ENCODE measurements at places on chromosomes 2 and 18. TPM values are rescaled to one million over a fixed set of nuclear protein-coding genes. Genes with fewer than 3 reads are reported as not detected.

DNA sequence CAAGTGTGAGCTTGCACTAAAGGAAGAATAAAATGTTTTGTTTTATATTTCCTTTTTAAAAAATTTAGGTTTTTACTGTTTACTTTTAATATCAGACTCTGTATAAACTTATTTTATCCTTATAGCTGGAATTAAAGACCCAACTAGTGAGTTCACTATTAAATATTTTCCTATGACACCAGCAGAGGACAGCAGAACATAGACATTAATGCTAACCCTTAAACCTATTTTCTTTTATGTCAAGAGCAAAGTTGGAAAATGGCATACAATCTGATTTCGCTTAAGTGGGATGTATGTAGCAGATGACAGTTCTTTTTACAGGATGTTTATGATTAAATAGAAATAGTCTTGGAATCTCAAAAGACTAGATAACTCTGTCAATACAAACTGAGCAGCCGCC, 188.2 kb upstream of the XIRP2 start:
- H3K27ac ChIP-seq: no peak overlapping the region
- H3K4me1 ChIP-seq: no peaks in the 10 kb centered on the region
- H3K4me3 ChIP-seq: no peak overlapping the region
- DNase-seq: no peak

DNA sequence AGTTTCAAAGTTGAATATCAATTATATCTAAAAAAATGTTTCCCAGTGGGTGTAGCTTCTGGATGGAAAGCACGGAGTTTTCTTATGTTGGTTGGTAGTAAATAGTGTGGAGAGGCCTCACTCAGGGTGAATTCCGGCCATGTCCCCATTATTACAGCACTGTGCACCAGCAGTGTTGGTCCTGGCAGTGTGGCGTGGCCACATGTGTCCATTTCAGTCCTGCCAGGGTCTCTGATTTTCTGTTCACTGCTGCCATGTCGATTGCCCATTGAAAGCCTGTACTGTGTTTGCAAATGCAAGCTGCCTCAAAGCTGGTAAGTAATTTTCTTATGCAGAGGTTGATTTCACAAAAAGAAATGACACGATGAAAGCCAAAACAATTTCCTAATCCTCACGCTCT, 386.2 kb downstream of the GALR1 start:
- no peak for DNase-seq
- no peak overlapping the region for H3K4me3 ChIP-seq
- H3K4me1 ChIP-seq: peaks cover 9% of the 10 kb centered on the region
- H3K27me3 ChIP-seq: no peaks in the 10 kb centered on the region
- no peak overlapping the region for H3K27ac ChIP-seq
- no peaks in the 10 kb centered on the region for H3K36me3 ChIP-seq

GRCh38 chr18:50734886-50735285, 84.9 kb downstream of the MRO start:
- no peaks in the 10 kb centered on the region for H3K4me1 ChIP-seq
- H3K27me3 ChIP-seq: no peaks in the 10 kb centered on the region
- H3K36me3 ChIP-seq: no peaks in the 10 kb centered on the region
- no peak overlapping the region for H3K27ac ChIP-seq

GRCh38 chr18:57223144-57223870, 76.4 kb downstream of the BOD1L2 start:
- no peak overlapping the region for H3K4me3 ChIP-seq
- H3K27me3 ChIP-seq: no peaks in the 10 kb centered on the region
- no peaks in the 10 kb centered on the region for H3K4me1 ChIP-seq
- no peak for DNase-seq

DNA sequence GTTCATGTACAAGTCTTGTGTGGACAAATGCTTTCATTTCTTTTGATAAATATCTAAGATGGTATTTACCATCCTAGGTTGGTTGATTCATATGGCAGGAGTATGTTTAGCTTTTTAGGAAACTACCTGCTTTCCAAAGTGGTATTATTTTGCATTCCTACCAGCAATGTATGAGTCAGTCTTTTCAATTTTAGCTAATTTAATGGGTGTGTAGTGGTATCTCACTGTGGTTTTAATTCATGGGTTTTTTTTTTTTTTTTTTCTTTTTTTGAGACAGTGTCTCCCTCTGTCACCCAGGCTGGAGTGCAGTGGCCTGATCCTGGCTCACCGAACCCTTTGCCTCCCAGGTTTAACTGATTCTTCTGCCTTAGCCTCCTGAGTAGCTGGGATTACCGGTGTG, 4.2 kb downstream of the ZNF512 start:
- no peak overlapping the region for H3K4me3 ChIP-seq
- H3K36me3 ChIP-seq: peaks cover 25% of the 10 kb centered on the region
- no peak overlapping the region for H3K27ac ChIP-seq

DNA sequence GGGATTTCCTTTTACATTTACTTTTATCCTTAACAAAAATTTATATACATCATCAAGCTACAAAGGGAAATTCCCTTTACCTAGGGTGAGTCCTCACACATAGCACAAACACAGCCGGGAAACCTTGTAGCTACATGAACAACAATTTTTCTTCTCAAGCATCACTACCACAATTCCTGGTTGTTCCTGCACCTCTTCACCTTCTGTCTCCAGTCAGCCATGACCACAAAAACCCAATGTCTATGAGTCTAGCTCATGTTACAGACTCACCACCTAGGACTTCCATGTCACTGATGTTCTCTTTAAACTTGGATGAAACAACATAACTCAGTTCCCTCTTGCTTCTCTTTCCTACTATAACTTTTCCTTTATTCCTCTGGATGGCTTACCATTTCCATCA, 460.4 kb downstream of the MBD2 start:
- 0 out of 2 replicates have a peak, but pooled peaks cover 2% of the 10 kb centered on the region for H3K4me1 ChIP-seq
- H3K36me3 ChIP-seq: no peaks in the 10 kb centered on the region
- no peaks in the 10 kb centered on the region for H3K27me3 ChIP-seq
- no peak overlapping the region for H3K4me3 ChIP-seq

- H3K4me3 ChIP-seq: no peak overlapping the region
- no peak overlapping the region for H3K27ac ChIP-seq
- H3K4me1 ChIP-seq: no peaks in the 10 kb centered on the region
- DNase-seq: no peak
- no peaks in the 10 kb centered on the region for H3K27me3 ChIP-seq
These were observed 521.9 kb downstream of the CCDC85A start for GRCh38 chr2:56705713-56706112.

GRCh38 chr2:165508927-165509326, 39.4 kb downstream of the CSRNP3 start:
- H3K4me1 ChIP-seq: no peaks in the 10 kb centered on the region
- H3K27ac ChIP-seq: no peak overlapping the region
- DNase-seq: no peak
- no peaks in the 10 kb centered on the region for H3K27me3 ChIP-seq
- no peak overlapping the region for H3K4me3 ChIP-seq

DNA sequence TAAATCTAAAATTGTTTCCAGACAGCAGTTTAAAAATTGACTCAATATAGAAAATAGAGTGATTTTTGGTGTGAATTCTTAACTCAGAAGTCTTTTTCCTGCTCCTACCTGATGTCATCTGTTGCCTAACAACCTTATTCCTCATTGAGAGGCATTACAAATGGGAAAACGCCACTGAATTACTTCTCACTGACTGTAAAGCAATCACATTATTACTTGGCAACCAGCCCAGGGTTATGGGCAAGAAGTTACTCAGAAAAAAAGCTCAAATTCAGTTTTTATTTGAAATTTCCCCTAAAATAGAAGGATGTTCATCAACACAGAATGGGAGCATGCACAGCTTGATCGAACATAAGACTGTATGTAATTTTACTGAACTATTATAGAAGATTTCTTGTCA, 201.8 kb upstream of the GULP1 start:
- no peaks in the 10 kb centered on the region for H3K36me3 ChIP-seq
- no peak overlapping the region for H3K4me3 ChIP-seq
- no peak for DNase-seq
- no peaks in the 10 kb centered on the region for H3K4me1 ChIP-seq

- H3K27ac ChIP-seq: no peak overlapping the region
- no peak overlapping the region for H3K4me3 ChIP-seq
- no peak for DNase-seq
- H3K27me3 ChIP-seq: no peaks in the 10 kb centered on the region
- H3K36me3 ChIP-seq: no peaks in the 10 kb centered on the region
These were observed 5.3 kb upstream of the ERICH2 start for GRCh38 chr2:170764880-170765261.

- no peak overlapping the region for H3K4me3 ChIP-seq
- no peaks in the 10 kb centered on the region for H3K27me3 ChIP-seq
- no peaks in the 10 kb centered on the region for H3K4me1 ChIP-seq
- DNase-seq: no peak
- H3K36me3 ChIP-seq: no peaks in the 10 kb centered on the region
These were observed 430 bp upstream of the CELF4 start for GRCh38 chr18:37565977-37566478.

GRCh38 chr2:64401529-64401880, 52.5 kb upstream of the LGALSL start:
- no peaks in the 10 kb centered on the region for H3K36me3 ChIP-seq
- H3K27ac ChIP-seq: no peak overlapping the region
- no peak overlapping the region for H3K4me3 ChIP-seq
- peaks cover 3% of the 10 kb centered on the region for H3K4me1 ChIP-seq
- no peaks in the 10 kb centered on the region for H3K27me3 ChIP-seq

DNA sequence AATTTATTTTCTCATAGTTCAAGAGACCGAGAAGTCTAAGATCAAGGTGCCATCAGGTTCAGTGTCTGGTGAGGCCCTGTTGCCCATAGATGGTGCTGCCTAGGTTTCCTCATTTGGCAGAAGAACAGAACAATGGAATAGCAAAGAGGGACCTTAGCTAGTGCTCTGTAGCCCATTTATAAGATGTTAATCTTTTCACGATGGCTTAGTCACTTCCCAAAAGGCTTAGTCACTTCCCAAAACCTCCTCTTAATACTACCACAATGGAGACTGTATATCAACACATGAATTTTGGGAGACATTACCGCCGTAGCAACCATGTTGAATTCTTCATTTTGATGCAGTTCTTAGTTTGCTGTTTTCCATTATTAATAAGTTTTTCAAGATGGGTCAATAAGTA, 246.3 kb upstream of the NRP2 start:
- H3K36me3 ChIP-seq: no peaks in the 10 kb centered on the region
- no peak overlapping the region for H3K4me3 ChIP-seq
- H3K27me3 ChIP-seq: no peaks in the 10 kb centered on the region
- peaks cover 15% of the 10 kb centered on the region for H3K4me1 ChIP-seq

DNA sequence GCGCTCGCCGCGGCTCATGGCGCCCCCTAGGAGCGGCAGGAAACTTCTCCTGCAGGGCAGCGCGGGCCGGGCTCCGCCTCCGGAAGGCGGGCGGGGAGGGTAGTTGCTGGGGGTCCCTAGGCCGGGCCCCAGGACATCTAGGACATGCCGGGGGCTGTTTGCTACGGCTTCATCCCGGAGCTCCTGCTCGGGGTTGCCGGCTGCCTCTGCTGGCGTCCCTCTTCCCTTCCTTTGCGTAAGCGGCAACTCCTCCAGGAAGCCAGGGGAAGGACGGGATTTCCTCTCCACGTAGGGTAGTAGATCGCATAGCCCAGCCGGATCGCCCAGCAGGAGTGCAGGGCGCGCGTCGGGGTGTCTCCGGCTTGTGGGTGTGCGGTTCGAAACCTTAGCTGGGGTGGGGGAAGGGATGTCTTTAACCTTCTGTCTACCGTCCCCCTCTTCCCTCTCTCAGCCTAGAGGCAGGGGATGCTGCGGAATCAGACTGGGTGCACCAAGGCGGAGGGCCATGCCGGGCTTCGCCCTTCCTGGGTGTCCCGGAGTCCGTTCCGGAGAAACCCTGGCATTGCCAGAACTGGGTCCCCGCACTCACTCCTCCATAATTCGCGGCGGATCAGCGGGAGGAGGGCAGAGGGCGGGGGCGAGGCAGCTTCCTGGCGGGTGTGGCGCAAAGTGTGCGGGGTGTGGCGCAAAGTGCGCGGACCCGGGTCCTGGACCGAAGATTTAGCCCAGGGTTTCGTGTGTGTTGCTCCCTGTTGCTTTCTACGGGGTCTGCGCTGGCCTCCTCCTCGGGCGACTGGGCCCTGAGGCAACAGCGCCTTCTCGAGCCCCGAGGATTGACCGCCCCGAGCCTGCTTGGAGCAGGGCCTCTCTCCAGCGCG, 12.2 kb upstream of the SKOR2 start:
- H3K4me3 ChIP-seq: no peak overlapping the region
- no peaks in the 10 kb centered on the region for H3K27me3 ChIP-seq
- no peaks in the 10 kb centered on the region for H3K4me1 ChIP-seq
- no peaks in the 10 kb centered on the region for H3K36me3 ChIP-seq
- H3K27ac ChIP-seq: no peak overlapping the region

- DNase-seq: no peak
- no peak overlapping the region for H3K27ac ChIP-seq
- H3K4me1 ChIP-seq: no peaks in the 10 kb centered on the region
- H3K4me3 ChIP-seq: no peak overlapping the region
These were observed 39.2 kb downstream of the SCN1A start for GRCh38 chr2:166088634-166089033.

RTP5 gene
- not detected for total RNA-seq

CAPN14 gene
- 2.0 TPM for total RNA-seq

FEV gene
- total RNA-seq: not detected

CDCA7 gene
- 35.3 TPM for total RNA-seq

ASAP2 gene
- total RNA-seq: not detected

FOSL2 gene
- total RNA-seq: 0.30 TPM

GNLY gene
- total RNA-seq: not detected

MTIF2 gene
- 34.7 TPM for total RNA-seq

ZNF2 gene
- 7.1 TPM for total RNA-seq

SNORC gene
- total RNA-seq: 1.9 TPM

KIF5C gene
- 8.3 TPM for total RNA-seq

DLX1 gene
- 1.0 TPM for total RNA-seq

SCLY gene
- 20.5 TPM for total RNA-seq

KYNU gene
- 0.75 TPM for total RNA-seq

MDH1B gene
- 2.8 TPM for total RNA-seq

UGT1A7 gene
- total RNA-seq: 0.18 TPM
